ENCODE measurements at places on chromosomes 7 and 10.

DNA sequence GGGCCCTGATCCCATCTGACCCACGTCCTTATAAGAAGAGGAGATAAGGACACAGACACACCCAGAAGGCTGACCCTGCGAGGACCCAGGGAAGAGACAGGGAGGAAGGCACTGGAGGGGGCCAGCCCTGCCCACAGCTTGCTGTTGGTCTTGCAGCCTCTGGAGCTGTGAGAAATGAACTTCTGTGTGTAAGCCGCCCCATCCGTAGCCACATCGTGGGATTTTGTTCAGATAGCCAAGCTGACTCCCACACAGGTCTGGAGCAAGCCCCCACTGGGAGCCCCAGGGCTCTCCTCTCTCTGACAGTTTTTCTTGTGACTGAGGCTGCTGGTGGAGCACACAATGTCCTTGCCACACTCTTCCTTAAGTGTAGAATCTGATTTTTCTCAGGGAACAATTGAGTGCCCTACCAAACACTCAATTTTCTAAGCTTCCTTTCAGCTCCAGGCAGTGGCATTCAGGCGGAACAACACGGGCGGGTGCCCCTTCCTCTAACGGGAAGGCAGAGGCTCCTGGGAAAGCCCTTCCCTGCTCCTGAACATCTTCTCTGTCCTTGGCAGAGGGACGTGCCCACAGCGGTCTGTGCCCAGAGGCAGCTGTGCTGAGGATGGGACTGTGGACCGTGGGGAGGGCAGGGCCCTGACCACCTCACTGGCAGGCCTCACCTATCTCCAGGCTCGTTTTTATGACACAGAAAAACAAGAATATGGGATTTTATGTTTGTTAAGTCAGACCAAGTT lies 160.6 kb upstream of the SHH start:
- DNase-seq = no peak

DNA sequence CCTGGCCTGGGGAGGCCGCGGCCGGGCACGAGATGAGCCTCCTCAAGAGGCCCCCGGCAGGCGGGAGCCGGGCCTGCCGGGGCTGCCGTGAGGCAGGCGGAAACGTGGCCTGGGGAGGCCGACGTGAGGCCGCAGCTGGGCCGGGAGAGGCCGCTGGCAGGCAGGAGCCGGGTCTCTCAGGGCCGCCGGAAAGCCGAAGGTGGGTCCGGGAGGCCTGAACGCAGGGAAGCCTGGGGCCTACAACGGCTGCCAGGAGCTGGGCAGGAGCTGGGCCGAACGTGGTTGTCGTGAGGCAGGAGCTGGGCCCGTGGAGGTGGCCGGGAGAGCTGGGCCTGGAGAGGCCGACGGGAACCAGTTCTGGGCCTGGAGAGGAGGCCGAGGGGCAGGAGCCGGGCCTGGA lies 171.9 kb downstream of the TPST1 start:
- DNase-seq = no peak

DNA sequence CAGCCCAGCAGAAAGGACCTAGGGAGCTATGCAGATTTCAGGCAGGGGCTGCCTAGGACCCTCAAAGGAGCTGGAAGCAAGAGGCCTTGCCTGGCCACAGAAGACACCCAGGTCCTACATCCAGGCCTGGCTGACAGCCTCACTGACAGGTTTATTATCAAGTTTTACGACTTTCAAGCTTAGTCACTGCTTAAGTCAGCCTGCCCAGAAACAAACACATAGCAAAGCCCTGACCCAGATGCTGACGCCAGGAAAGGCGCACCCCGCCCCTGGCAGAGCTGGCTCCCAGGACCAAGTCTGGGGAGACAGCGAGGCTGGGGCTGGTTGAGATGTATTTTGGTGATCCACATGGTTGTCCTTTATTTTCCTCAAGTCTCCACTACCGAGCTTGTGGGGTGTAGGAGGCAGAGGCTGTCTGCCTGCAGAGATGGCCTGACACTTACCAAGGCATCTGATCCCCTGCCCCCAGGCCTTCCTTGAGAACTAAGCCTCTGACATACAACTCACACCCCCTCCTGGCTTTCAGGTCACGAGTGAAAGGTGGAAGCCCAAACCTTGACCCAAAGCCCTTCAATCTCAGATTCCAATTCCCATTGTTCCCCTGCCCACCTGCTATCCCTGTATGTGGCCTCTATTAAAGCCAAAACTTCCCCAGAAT lies 80.7 kb upstream of the EMX2 start:
- DNase-seq = no peak

DNA sequence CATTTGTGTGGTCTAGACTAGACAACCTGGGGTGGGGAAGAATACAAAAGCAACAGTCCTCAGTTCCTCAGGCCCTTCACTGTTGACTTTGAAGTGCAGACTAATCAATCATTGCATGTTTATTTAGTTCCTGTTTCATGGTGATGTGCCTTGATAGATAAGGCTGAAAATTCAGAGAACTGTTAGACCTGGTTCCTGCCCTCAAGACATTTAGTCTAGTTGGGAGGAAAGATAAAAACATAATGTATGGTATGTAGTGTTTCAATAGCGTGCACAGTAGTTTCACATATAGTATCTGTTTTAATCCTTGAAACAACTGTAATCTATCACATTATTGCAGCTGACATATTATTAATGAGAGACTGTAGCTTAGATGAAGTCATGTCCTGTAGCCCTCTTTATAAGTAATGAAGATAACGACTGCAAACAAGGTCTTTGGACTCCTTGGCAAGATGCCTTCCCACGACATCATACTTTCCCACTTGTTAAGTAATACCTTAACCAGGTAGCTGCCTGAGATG lies 124.0 kb downstream of the CELF2 start:
- no peak for DNase-seq

- DNase-seq = no peak
Measured at GRCh38 chr7:124618871-124619270, 146.7 kb downstream of the GPR37 start.

- no peak for DNase-seq
Measured at GRCh38 chr7:80722616-80723195, 84.3 kb downstream of the CD36 start.

DNA sequence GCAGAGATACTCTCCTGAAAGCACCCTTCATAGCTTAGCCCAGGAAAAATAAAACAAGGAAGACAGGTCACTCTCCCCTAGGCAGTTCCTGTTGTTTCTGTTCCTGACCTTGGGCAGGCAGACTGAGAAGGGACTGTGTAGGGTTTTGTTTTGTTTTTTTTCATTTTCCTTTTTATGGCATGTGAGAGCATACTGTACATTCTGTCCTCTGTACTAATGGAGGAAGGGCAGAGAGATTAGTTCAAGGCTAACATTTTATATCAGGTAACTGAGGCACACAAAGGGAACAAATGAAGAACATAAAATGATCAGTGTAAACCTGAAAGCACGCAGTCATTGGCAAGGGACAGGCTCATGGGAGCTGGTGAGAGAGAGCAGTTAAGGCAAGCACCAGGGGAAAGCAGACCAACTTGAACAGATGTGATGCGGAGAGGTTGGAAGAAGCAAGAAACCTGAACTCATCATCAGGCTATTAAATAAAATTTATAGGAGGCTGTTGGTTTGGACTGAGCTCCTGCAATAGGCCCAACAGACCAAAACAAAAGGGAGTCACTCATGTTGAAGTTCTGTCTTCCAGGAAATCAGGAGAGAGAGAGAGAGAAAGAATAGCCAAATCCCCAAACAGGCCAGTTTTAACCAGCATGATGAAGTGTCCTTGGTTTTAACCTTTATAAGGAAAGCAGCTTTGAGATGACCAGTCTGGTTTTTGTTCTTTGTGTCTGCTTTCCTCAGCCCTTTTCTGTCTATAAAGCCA lies 34.1 kb upstream of the PDCD4 start:
- DNase-seq = no peak

GRCh38 chr10:119272736-119273135 lies 65.4 kb downstream of the GRK5 start:
- no peak for DNase-seq

GRCh38 chr7:74657692-74658177 lies at the start of gene GTF2I:
Gene GTF2I (plus strand): TSS chr7:74657718. CDS start chr7:74689129, 31,411 bp downstream.
- DNase-seq = no peak

GRCh38 chr10:49652421-49653272 lies 26.8 kb upstream of the C10orf53 start:
- DNase-seq = no peak

GRCh38 chr10:51928162-51928561 lies 228.8 kb upstream of the CSTF2T start:
- DNase-seq = no peak

DNA sequence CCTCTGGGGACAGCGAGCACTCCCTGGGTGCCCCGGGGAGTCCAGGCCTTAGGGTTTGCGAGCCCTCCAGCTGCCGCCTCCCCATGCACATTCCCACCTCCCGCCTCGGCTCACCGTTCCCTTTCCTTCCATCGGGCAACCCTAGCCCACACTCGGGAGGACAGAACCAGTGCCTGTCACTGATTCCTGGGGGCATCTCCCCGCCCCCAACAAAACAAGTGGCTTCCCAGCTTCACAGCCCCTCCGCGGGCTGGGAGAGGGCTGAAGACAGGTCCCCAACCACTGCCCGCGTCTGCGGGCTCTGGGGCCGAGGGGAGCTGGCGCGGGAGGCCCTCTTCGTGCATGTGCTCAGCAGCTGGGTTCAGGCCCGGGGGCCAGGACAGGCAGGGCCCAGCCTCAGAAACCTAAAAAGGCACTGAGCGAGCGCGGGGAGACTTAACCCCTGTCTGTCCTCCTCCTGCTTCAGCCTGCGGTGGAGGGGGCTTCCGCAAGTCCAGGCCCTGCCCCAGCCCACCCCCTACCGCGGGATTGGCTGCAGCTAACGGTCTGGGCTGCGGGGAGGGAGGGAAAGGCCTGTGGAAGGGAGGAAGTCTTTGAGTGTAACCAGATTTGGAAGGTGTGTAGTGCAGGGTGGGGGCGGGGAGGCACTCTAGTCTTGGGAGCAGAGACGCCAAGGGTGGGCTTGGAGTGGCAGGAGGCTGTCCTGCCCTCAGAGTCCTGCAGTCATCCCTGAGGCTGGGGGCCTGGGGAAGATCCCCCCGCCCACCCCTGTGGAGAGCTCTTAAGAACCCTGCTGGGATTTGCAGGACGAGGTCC lies 1.2 kb downstream of the FLNC start:
- DNase-seq = peak; percentile 55

DNA sequence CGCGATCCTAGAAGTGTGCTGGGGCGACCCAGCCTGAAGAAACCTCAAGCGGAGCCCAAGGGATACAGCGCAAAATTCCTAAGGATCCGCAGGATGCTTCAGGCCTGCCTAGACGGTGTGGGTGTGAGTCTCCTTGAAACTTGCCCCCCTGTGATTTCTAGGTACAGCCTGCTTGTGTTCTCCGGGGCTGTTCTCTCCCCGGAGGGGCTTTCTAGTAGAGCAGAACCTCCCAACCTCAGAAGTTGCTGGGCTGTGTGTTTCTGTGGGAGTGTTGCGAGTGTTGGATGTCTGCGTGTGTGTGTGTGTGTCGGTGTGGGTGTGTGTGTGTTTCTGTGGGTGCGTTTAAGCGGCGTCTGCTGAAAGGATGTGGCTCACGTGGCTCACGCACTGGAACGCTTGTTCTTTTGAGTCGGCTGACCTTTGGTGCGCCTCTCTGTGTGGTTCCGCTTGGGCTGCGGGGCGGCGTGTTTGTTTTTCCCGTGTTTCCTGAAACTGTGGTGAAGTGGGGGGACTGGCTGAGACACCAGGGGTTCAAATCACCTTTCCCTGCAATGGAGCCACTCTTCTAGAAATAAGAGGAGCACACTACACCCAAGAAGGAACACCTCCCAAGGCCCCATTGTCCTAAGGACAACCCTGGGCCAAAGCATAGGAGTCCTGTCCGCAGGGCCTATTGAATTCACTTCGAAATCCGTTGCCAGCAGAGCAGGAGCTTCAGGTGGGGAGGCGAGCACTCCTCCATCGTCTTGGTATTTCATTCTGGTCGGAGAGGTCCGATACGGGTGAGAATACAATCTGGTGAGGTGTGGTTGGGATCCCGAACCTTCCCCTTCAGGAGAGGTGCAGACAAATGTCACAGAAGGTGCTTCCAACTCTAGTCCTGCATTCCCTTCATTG lies 25.1 kb upstream of the ZNF273 start:
- no peak for DNase-seq

DNA sequence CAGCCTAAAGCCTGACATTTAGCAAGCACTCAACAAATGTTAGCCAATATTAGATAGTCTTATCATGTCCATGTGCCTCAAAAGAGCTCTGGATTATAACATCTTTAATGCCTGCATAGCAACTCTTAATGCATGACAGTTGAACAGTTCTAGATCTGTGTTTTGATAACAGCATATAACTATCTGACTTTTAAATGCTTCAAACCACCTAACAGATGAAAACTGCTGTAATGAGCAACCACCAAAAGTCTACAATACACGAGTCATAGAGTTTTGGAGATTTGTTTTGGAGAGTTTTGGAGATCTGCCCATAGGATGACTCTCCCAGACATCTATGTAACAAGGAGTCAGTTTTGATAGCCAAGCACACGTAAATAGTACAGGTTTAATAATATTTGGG lies 227.3 kb downstream of the TWIST1 start:
- no peak for DNase-seq

DNA sequence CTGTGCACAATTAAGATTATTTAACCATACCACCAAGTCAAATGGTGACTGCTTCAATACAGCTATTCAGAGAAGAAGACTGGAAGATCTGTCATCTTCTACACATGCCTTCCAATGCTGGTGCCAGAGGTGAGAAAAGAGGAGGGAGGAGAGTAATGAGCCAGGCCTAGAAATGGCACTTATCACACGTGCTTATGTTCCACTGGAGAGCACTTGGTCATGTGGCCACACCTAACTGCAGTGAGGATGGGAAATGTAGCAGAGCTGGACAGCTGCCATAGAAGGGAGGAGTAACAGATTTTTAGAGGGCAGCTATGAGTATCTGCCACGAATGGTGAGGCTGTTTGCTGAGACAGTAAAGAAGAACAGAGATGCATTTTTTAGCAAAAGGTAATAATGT lies 77.1 kb downstream of the MPLKIP start:
- no peak for DNase-seq

- DNase-seq = no peak
Measured at GRCh38 chr7:149869867-149870266, 3.9 kb upstream of the ATP6V0E2 start.
